ENCODE measurements at places on chromosomes 12 and 14. TPM values are rescaled to one million over a fixed set of nuclear protein-coding genes. Genes with fewer than 3 reads are reported as not detected.

DNA sequence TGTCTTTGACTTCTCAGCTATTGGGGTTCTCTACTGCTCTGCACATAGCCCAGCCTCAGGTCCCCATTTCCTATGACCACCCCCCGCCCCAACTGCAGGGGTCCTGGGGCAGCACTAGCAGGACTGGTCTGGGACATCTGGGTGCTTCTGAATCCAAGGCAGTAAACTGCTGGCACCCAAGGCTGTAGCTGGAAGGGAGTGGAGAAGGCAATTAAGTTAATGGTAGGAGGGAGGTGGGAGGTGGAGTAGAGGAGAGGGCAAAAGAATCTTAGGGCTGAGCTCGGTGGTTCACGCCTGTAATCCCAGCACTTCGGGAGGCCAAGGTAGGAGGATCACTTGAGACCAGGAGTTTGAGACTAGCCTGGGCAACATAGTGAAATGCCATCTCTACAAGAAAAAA is 11.5 kb downstream of the PLEK2 start:
- H3K27me3 ChIP-seq, result no peaks in the 10 kb centered on the region
- H3K4me3 ChIP-seq, result no peak overlapping the region
- no peaks in the 10 kb centered on the region for H3K4me1 ChIP-seq
- no peaks in the 10 kb centered on the region for H3K36me3 ChIP-seq

DNA sequence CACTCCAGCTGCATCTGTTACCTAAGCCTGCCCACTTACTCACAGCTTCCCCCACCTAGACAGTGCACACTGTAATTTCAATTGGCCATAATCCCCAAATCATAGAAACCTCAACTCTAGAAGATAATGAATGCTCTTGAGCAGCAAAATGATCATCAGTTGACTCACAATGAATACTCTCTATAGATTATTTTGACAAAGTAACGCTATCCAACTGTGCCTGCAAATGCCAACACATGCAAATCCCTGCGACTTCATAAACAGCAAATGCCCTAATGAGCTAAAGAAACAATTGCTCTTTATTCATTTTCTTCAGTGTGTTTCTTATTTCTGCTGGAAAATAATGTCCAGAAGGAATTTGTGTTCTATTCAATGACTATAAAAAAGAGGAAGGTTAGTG is 319.5 kb downstream of the PAWR start:
- H3K36me3 ChIP-seq, result no peaks in the 10 kb centered on the region
- H3K27ac ChIP-seq, result no peak overlapping the region
- no peaks in the 10 kb centered on the region for H3K27me3 ChIP-seq
- no peak overlapping the region for H3K4me3 ChIP-seq

- DNase-seq, result no peak
- H3K4me1 ChIP-seq, result peaks cover 26% of the 10 kb centered on the region
- peaks cover 13% of the 10 kb centered on the region for H3K36me3 ChIP-seq
Measured at GRCh38 chr12:124498275-124499189, 68.9 kb downstream of the NCOR2 start.

- H3K4me3 ChIP-seq, result no peak overlapping the region
- H3K27me3 ChIP-seq, result no peaks in the 10 kb centered on the region
- H3K27ac ChIP-seq, result no peak overlapping the region
- H3K36me3 ChIP-seq, result no peaks in the 10 kb centered on the region
- DNase-seq, result no peak
- H3K4me1 ChIP-seq, result no peaks in the 10 kb centered on the region
Measured at GRCh38 chr12:22116376-22116775, 70.4 kb downstream of the CMAS start.

Gene TMBIM4
- 114 TPM for total RNA-seq

Gene CAND1
- total RNA-seq, result 31.6 TPM

Gene MGST1
- total RNA-seq, result 101 TPM

DNA sequence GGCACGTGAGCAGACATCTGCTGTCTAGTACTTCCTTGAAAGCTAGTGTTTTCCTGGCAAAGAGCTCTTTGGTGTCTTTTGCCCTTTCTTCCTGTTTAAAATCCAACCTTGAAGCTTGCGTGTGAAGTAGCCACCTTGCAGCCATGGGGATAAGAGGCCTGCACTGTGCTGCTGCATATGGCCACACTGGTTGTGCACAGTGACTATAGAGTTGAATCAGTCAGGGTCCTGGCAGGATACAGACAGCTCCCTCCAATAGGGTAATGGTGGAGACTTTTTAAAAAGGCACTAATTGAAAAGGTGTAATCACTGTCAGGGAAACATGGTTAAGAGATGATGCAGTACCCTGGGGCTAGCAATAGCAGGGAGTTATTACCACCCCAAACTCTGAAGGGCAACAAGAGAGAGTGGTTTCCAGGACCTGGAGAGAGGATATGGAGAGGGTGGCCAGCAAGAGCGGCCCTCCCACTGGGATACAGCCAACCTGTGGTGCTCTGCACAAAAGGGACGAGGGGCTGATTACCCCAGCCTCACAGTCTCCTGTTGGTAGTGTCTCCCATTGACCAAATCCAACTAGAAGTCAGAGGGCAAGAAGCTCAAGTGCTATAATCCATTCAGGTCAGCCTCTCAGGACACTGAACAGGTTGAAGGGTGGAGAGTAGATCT is 4.8 kb upstream of the GLT8D2 start:
- H3K27me3 ChIP-seq, result no peaks in the 10 kb centered on the region
- no peak overlapping the region for H3K4me3 ChIP-seq
- no peak for DNase-seq
- H3K36me3 ChIP-seq, result no peaks in the 10 kb centered on the region
- no peak overlapping the region for H3K27ac ChIP-seq

Gene CCDC196
- not detected for total RNA-seq

DNA sequence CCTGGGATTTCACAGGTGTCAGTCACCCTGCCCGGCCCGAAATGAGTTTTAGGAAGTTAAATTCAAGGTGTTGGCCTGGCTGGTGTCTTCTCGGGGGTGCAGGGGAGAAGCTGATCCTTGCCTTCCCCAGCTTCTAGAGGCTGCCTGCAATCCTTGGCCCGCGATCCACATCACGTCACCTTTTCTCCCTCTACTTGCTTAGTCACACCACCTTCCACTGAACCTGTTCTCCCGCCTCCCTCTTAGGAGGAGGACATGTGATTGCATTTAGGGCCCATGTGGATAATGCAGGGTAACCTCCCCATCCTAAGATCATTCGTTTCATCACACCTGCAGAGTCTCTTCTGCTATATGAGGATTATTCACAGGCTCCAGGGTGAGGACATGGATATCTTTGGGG is 25.4 kb upstream of the ATXN2 start:
- no peak for DNase-seq
- no peaks in the 10 kb centered on the region for H3K27me3 ChIP-seq
- H3K4me1 ChIP-seq, result no peaks in the 10 kb centered on the region
- H3K36me3 ChIP-seq, result no peaks in the 10 kb centered on the region
- H3K27ac ChIP-seq, result no peak overlapping the region
- H3K4me3 ChIP-seq, result no peak overlapping the region

Gene MEG3
- total RNA-seq, result 105 TPM

DNA sequence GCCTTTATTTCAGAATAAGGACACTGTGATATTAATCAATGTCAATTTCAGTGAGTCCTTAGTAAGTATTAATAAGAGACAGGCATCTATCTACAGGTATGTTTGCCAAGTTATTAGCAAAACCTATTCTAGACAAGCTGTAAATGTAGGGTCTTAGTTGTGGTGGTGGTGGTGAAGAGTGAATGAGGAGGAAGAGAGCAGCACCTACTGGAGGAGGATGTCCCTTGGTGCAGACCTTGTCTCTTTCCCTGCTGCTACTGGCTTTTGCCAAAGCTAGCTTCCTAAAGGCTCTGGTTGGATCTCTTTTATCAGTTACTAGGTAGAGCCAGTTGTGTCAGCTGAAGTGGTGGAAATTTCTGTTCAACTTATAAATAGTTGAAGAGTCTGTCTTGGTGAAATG is 304.8 kb upstream of the ATP2B1 start:
- H3K4me3 ChIP-seq, result no peak overlapping the region

DNA sequence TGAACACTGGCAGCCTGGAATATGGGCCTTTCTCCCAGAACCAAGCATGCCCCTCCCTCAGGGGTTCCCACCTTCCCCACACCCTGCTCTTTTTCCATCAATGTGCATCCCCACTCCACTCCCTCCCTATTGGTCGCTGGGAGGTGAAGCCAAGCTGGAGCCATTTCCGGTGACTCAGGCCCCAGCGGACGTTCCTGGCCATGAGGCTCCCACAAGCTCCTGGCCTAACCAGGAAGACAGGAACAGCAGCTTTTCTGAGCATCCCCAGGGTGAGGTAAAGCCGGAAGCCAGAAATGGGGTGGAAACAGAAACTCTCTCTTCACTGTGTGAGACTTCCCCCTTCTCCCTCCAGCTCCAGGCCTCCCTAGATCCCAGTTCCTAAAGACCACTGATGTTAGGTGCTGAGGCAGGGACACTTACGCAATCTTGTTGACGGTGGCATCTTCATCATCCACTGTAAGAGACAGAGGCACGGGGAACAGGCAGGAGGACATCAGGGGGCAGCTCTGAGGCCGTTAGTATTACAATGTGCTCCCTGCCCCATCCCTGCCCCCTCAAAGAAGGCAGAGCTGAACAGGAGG is 5.1 kb downstream of the LMBR1L start:
- H3K4me1 ChIP-seq, result peaks cover 19% of the 10 kb centered on the region
- H3K36me3 ChIP-seq, result peaks cover 50% of the 10 kb centered on the region
- H3K27me3 ChIP-seq, result no peaks in the 10 kb centered on the region
- H3K27ac ChIP-seq, result no peak overlapping the region
- DNase-seq, result no peak
- H3K4me3 ChIP-seq, result no peak overlapping the region

DNA sequence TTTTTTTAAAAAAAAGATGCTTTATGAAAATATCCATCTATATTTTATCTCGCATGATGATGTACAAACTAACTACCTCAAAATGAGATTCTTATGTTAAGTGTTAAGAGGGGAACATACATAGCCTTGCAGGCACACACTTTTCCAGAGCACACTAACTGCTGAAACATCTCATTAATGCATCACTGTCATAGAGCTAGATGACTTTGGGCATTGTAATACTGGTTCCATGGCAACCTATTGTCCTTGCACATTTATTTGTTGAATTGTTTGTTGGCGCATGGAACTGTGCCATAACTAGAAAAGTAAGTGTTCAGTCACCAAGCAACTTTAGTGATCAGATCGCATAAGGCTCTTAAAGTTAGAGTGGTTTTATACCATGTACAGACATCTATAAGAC is 348.3 kb downstream of the GALC start:
- H3K27me3 ChIP-seq, result no peaks in the 10 kb centered on the region
- no peak overlapping the region for H3K4me3 ChIP-seq
- no peak overlapping the region for H3K27ac ChIP-seq
- H3K36me3 ChIP-seq, result no peaks in the 10 kb centered on the region

Gene CCDC38
- total RNA-seq, result not detected

Gene PAH
- total RNA-seq, result not detected

GRCh38 chr12:64007853-64008252 is 163.4 kb downstream of the SRGAP1 start:
- no peak for DNase-seq
- no peak overlapping the region for H3K27ac ChIP-seq
- H3K4me1 ChIP-seq, result no peaks in the 10 kb centered on the region
- H3K36me3 ChIP-seq, result no peaks in the 10 kb centered on the region
- H3K4me3 ChIP-seq, result no peak overlapping the region

GRCh38 chr12:2835691-2836403 is 1.0 kb upstream of the NRIP2 start:
- H3K4me1 ChIP-seq, result no peaks in the 10 kb centered on the region
- no peak overlapping the region for H3K27ac ChIP-seq
- H3K4me3 ChIP-seq, result no peak overlapping the region
- H3K27me3 ChIP-seq, result no peaks in the 10 kb centered on the region

DNA sequence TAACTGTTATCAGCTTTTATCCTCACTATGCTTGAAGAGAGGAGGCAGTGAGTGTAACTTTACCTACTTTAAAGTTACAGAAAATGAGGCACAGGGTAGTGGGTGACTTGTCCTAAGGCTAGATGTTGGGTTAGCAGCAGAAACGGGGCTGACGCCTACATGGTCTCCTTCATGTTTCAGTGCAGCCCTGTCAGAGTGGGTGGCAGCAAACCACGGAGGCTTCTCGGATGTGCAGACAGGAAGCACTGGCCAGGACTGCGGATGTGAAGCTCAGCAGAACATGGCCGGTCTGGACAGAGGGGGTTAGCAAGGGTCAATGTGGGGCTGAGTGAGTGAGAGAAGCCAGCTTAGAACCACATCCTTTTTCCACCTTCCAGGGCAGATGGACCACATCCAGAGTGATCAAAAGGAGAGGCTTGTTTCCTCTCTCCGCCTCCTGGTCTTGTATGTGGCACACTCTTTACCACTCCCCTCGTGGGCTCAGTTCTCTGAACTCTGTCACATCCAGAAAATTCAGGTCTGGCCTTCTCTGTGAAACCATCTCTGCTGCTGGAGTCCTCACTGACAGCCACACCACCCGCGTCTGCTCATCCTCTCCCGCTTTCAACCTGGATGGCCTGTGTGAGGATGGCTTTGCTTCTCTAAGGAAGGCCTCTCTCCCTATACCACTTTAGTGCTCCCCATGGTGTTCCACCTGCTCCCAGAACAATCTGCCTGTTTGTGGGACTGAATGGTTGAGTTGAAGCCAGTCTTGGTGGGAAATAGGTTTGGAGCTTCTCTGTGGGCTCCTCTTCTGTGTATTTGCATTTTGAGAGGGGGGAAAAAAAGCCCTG is 14.1 kb downstream of the SUSD6 start:
- no peaks in the 10 kb centered on the region for H3K27me3 ChIP-seq
- H3K27ac ChIP-seq, result peak overlapping the region; percentile 14
- no peaks in the 10 kb centered on the region for H3K36me3 ChIP-seq
- peak; percentile 85 for DNase-seq
- no peak overlapping the region for H3K4me3 ChIP-seq

DNA sequence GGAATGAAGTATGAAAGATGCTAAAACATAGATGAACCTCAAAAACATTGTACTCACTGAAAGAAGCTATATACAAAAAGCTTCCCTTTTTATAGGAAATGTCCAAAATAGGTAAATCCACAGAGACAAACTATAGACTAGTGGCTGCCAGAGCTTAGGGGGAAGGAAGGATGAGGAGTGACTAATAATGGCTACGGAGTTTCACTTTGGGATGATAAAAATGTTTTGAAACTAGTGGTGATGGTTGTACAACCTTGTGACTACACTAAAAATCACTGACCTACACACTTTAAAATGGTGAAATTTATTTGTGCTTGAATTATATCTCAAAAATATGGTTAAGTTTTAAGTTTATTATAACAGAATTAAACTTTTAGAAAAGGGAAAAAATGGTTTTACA is 37.1 kb upstream of the AMN1 start:
- H3K27ac ChIP-seq, result no peak overlapping the region
- H3K36me3 ChIP-seq, result no peaks in the 10 kb centered on the region
- H3K4me1 ChIP-seq, result no peaks in the 10 kb centered on the region
- no peaks in the 10 kb centered on the region for H3K27me3 ChIP-seq
- DNase-seq, result no peak

DNA sequence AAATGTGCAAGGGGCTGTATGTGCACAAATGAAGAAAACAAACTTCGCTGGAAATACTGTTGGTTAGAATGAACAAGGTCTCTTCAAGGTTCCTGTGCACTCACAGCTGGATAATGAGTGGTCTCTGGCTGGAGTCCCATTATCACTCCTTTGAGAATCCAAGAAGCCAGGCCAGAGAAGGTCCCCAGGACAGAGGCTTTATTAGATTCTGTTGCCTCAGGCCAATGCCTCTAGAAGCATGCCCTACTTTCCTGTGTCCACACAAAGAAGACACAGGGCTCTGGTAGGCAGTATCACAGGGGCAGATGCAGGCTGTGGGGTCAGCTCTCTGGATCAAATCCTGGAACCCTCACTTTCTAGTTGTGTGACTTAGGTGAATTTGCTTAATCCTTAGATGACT is 384.7 kb downstream of the GRIN2B start:
- H3K4me1 ChIP-seq, result no peaks in the 10 kb centered on the region
- H3K27ac ChIP-seq, result no peak overlapping the region
- no peak for DNase-seq
- no peaks in the 10 kb centered on the region for H3K27me3 ChIP-seq

Gene KRT77
- total RNA-seq, result not detected

Measured in ascending aorta (tissue), 2 donors.